ENCODE measurements at places on chromosomes 1 and 21. TPM values are rescaled to one million over a fixed set of nuclear protein-coding genes. Genes with fewer than 3 reads are reported as not detected.

Gene CELA2A
- total RNA-seq, result 0.67 TPM

Gene KRTAP20-4
- total RNA-seq, result not detected

Gene TEDDM1
- not detected for total RNA-seq

Gene CHRNB2
- total RNA-seq, result 4.2 TPM

Gene CELA2B
- total RNA-seq, result not detected

Gene NCF2
- total RNA-seq, result 0.68 TPM

DNA sequence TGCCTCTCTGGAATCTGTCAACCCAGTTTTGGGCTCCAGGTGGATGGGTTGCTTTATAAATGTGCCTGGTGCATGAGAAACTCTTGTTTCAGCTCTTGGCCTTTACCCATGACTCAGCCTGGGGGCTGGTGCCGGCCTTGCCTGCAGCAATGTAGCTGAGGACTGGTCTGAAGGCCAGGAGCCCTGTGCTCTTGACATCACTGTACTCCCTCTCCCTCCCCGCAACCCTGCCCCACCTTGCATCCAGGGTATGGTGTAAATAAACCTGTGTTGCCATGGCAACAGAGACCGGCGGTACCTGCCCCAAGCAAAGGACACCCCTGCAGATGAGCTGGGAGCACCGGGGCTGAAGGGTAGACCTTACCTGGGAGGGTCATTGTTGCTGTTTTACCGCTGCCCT lies 13.3 kb downstream of the FAM151A start:
- DNase-seq, result no peak
- H3K4me3 ChIP-seq, result no peak overlapping the region
- peaks cover 6% of the 10 kb centered on the region for H3K27me3 ChIP-seq
- peaks cover 14% of the 10 kb centered on the region for H3K4me1 ChIP-seq
- no peaks in the 10 kb centered on the region for H3K36me3 ChIP-seq

DNA sequence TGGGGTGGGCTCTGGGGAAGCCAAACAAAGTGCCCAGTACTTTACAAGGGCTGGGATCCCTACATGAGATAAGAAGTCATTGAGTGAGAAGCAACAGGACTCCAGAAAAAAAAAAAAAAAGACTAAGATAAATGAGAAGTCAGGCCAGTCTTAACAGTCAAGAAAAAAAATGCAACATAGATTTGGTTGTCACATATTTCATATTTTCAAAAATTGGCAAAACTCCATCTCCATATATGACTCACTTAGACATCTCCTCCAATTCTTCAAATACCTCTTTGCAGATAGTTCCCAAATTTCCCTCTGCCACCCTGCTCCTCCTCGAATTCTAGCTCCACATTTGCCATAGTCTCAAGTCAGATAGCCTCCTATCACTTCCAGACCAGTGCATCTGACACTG lies 20.9 kb upstream of the SIPA1L2 start:
- DNase-seq, result no peak
- no peak overlapping the region for H3K27ac ChIP-seq
- peaks cover 5% of the 10 kb centered on the region for H3K36me3 ChIP-seq
- peaks cover 6% of the 10 kb centered on the region for H3K27me3 ChIP-seq
- H3K4me3 ChIP-seq, result no peak overlapping the region
- peaks cover 28% of the 10 kb centered on the region for H3K4me1 ChIP-seq

- H3K4me1 ChIP-seq, result no peaks in the 10 kb centered on the region
- H3K27ac ChIP-seq, result no peak overlapping the region
- peaks cover 6% of the 10 kb centered on the region for H3K27me3 ChIP-seq
- no peak overlapping the region for H3K4me3 ChIP-seq
Observed at GRCh38 chr1:60765204-60765603, 317.2 kb upstream of the NFIA start.

DNA sequence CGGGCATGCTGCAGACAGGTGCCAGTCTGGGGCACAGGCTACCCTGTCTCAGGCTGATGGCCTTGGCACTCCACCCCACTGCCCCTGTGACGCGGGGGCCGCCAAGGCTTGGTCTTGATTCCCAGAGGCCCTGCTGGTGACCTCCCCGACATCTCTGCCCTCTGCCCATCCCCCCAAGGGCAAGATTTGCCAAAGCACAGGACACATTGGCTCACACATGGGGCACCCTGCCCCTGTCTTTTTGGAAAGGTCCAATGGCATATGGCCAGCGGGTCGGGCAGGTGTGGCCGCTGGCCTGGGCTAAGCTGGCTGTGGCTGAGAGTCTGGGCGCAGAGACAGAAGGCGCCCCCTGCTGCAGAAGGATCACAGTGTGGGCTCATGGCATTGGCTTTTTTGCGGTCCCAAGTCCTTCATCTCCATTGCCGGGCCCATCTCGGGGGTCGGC lies 4.6 kb downstream of the MIB2 start:
- no peak overlapping the region for H3K4me3 ChIP-seq
- H3K27me3 ChIP-seq, result no peaks in the 10 kb centered on the region
- H3K4me1 ChIP-seq, result no peaks in the 10 kb centered on the region
- no peaks in the 10 kb centered on the region for H3K36me3 ChIP-seq
- no peak overlapping the region for H3K27ac ChIP-seq

DNA sequence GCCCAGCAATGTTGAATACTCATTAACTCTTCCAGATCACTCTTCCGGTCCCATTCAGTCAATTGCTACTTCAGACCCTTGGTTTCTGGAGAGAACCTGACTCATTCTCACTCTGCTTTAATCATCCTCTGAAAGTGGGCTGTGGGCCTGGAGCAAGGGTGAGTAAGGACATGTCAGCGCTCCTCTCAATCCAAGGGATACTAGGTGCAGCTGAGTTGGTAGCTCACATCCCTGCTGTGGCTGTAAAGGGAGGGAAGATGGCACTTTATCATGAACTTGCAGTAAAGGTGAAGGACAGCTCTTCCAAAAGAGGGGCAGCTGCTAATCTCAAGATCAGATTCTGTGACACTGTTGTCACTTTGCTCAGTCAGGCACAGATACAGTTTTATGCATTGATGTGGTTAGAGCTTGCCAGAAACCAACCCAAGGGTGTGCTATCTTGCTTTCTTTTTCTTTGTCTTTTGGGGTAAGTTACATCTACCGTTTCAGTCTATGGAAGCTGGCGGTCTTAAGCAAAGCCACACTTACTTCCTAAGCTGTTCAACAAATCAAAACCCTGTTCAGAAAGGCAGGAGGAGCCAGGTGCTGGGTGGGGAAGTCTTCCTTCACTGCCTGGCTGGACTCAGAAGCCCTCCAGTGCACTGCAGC lies 26.5 kb upstream of the NTPCR start:
- no peaks in the 10 kb centered on the region for H3K27me3 ChIP-seq
- H3K36me3 ChIP-seq, result no peaks in the 10 kb centered on the region
- DNase-seq, result no peak
- H3K4me1 ChIP-seq, result peaks cover 12% of the 10 kb centered on the region

DNA sequence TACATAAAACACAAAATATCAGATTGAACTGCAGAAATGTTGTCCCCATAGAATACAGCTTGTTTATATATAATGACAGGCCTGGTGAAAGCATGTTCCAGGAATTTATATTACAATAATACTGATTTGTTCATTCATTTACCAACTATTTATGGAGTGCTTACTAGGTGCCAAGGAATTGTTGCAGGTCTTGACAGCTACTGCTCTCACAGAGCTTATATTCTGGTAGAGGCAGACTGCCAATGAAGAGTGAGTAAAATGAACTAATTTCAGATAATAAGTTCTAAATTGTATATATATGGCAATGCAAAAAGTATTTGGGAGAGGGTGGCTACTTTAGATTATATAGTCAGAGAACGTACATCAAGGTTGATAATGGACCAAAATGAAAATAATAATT lies 152.0 kb downstream of the COQ8A start:
- H3K27me3 ChIP-seq, result no peaks in the 10 kb centered on the region
- peaks cover 25% of the 10 kb centered on the region for H3K36me3 ChIP-seq
- no peak overlapping the region for H3K4me3 ChIP-seq
- no peak for DNase-seq

DNA sequence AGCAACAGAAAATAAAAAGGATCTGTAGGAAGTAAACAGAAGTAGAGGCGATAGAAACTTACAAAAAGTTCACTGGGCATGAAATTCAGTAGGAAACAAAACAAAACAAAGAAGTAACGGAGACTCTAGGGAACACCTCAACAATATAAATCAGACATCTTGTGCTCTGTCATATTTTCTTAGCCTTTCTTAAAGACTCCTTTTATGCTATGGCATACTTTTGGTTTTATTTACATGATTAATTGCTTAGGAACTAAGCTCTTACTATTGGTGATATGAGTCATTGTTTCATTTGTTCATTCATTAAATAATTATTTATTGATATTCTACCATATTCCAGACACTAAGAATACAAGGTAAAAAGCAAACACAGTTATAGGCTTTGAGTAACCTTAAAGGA lies 126.6 kb downstream of the KCNT2 start:
- H3K27ac ChIP-seq, result no peak overlapping the region
- H3K36me3 ChIP-seq, result peaks cover 4% of the 10 kb centered on the region
- H3K4me1 ChIP-seq, result no peaks in the 10 kb centered on the region
- DNase-seq, result no peak
- no peak overlapping the region for H3K4me3 ChIP-seq
- no peaks in the 10 kb centered on the region for H3K27me3 ChIP-seq

DNA sequence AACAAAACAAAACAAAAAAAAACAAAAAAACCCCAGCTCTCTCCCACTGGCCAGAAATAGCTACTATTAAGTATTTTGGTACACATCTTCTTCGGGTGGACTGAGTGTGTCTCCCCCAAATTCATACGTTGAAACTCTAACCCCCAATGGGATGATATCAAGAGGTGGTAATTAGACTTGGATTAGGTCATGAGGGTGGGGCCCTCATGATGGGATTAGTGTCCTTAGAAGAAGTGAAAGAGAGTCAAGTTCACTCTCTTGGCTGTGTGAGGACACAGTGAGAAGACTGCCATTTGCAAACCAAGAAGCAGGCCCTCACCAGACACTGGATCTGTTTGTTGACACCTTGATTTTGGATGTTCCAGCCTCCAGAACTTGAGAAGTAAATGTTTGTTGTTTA lies 116.9 kb downstream of the NOS1AP start:
- no peaks in the 10 kb centered on the region for H3K36me3 ChIP-seq
- no peak overlapping the region for H3K27ac ChIP-seq
- DNase-seq, result no peak
- H3K4me3 ChIP-seq, result no peak overlapping the region
- peaks cover 13% of the 10 kb centered on the region for H3K4me1 ChIP-seq

- no peaks in the 10 kb centered on the region for H3K27me3 ChIP-seq
- H3K4me3 ChIP-seq, result no peak overlapping the region
- no peak for DNase-seq
- no peak overlapping the region for H3K27ac ChIP-seq
Observed at GRCh38 chr21:45309987-45310381, 22.3 kb upstream of the POFUT2 start.

DNA sequence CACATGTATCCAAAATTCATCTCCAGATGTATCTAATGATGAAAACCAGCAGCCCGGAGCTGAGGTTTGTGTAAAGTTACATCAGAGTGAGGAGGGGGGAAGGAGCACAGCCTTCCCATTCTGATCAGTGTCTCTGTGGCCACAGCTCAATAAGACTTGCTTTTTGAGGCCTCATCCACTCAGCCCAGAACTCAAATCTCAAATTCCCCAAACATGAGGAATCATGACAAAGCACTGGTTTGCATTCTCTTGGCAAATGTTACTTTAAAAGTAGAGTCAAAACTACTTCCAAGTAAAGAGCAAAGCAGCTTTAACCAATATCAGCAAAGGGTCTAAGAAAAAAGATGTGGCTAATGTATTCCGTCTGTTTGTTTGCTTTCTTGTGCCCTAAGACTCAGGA lies 30.9 kb downstream of the CCN1 start:
- no peaks in the 10 kb centered on the region for H3K36me3 ChIP-seq
- no peak for DNase-seq
- H3K27ac ChIP-seq, result peak overlapping the region; percentile 69
- no peaks in the 10 kb centered on the region for H3K27me3 ChIP-seq
- no peak overlapping the region for H3K4me3 ChIP-seq

GRCh38 chr21:42847726-42848125 lies 31.6 kb downstream of the WDR4 start:
- H3K4me3 ChIP-seq, result no peak overlapping the region
- peaks cover 11% of the 10 kb centered on the region for H3K36me3 ChIP-seq
- no peaks in the 10 kb centered on the region for H3K27me3 ChIP-seq
- no peak overlapping the region for H3K27ac ChIP-seq

DNA sequence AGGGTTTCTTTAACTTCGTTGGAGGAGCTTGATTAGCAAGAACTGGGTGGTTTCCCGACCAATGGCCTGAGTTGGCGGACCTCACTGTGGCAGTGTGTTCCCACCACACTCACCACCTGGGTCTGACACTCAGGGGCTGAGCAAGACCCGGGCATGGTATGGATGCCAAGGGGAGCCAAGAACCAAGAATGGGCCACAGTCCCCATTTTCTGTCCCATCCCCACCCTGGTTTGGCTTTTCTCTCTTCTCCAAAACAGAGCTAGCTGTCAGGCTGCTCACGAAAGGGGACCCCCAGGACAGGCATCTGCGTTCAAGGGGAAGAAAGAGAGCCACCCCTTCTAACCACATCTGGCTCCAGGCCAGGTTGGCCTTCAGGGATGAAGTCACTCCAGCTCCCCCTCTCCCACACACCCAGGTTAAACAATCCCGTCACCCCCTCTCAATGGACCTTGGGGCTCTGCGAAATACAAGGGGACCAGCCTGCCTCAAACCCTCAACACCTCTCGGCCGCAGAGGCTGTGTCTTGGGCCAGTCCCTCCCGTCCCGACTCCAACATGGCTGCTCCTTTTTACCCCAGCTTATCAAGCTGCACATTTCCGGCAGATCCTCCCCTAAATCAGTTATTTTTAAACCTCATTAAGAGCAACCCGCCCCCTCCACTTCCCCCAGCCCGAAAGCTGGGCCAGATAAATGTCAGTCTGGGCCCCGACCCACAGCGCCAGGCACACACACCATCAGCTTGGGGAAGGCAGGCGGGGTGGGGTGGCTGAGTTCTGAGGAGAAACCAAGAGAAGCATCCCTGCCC lies 3.4 kb downstream of the TAGLN2 start:
- H3K27me3 ChIP-seq, result no peaks in the 10 kb centered on the region
- peaks cover 45% of the 10 kb centered on the region for H3K4me1 ChIP-seq
- no peak for DNase-seq
- H3K27ac ChIP-seq, result peak overlapping the region; percentile 65
- H3K4me3 ChIP-seq, result peak overlapping the region; percentile 94

DNA sequence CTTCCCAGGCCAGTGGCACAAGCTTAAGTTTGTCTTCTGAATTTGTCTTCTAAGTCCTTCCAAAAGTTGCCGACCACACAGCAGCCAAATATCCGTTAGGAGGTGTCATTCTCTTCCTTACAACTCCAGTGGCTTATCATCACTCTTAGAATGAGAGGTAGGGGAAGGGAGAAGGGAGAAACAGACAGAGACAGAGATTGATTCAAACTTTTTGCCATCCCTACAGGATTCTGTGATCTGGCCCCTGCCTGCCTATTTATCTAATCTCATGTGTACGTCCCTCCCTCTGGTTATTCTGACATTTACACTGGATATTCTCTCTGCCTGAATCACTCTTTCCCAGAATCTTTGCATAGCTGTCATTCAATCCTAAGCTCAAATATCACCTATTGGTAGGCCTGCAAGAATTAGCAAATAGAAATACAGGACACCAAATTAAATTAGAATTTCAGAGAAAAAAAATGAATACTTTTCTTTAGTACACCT lies 488 bp upstream of the GNL2 start:
- H3K4me1 ChIP-seq, result peaks cover 15% of the 10 kb centered on the region
- H3K4me3 ChIP-seq, result peak overlapping the region; percentile 100
- no peak for DNase-seq

All from type B pancreatic cell (in vitro differentiated cells).